Hypothalamus (tissue), 51 donors: ENCODE measurements at places on chromosomes 6 and 20.

DNA sequence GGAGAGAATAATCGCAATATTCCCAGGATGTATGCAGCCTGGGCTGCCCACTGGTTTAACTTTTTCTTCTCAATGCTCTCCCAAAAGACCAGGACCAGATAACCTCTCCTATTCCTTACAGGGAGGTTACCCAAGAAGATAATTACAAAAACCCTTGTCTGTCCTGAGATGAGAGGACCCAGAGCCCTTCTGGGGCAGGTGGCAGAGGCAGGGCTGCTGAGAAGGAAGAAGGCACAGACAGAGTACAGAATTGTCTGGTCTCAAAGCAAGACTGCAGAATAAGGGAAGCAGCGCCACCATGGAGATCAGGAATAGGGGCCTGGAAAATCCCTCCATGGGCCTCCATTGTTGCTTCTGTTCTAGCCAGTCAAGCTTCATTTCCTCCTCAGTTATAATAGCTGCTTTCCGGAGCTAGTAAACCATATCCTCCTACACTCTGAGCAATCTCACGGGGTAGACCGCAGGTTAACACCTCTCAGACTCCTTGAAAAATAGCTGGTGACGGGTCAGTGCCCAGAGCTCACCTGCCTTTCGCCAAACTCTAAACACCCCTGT, 463 bp upstream of the HLA-DMB start:
- no peak for DNase-seq

- no peak for DNase-seq
Measured at GRCh38 chr6:42821846-42822245, 40.0 kb downstream of the BICRAL start.

DNA sequence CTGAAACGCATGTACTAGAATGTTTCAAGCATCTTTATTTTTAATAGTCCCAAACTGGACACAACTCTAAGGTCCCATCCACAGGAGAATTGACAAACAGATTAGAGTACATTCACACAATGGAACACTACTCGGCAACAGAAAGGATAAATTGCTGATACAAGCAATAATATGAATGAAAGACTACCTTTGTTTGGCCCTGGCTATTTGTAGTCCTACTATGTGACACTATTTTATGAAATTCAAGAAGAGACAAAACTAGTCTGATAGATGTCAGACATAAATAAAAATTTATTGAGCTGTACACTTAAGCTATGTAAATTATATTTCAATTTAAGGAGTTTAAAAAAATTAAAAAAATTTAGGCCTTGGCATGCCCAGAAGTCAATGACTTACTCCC, 28.0 kb upstream of the RNF24 start:
- no peak for DNase-seq

GRCh38 chr6:13868236-13868635, 53.9 kb upstream of the MCUR1 start:
- no peak for DNase-seq
